ENCODE measurements at places on chromosomes 2 and 18. TPM values are rescaled to one million over a fixed set of nuclear protein-coding genes. Genes with fewer than 3 reads are reported as not detected.

The AMER3 gene
- total RNA-seq, result not detected

The NT5C1B gene
- not detected for total RNA-seq

The SERPINB13 gene
- not detected for total RNA-seq

The IL36G gene
- total RNA-seq, result not detected

The GPR45 gene
- not detected for total RNA-seq

The IL37 gene
- total RNA-seq, result not detected

The WNT10A gene
- 0.27 TPM for total RNA-seq
